ENCODE measurements at places on chromosomes 2 and 18. TPM values are rescaled to one million over a fixed set of nuclear protein-coding genes. Genes with fewer than 3 reads are reported as not detected.

DNA sequence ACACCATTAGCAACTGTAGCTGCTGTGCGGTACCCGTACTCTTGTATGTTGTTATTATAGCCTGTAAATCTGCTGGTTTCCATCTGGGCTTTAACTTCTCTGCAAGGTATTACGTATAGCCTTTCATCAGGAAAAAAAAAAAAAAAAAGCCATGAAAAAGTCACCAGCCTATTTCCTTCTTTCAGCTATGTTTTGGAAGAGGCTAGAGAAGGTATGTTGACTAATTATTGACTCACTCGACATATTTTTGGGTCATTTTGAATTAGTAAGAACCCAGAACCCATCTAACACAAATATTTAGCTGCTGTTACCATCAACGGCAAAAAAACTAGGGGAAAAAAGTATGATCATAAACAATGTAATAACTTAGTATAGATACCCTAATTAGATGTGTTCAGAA lies 1395.6 kb downstream of the SUCLG1 start:
- no peak for DNase-seq

DNA sequence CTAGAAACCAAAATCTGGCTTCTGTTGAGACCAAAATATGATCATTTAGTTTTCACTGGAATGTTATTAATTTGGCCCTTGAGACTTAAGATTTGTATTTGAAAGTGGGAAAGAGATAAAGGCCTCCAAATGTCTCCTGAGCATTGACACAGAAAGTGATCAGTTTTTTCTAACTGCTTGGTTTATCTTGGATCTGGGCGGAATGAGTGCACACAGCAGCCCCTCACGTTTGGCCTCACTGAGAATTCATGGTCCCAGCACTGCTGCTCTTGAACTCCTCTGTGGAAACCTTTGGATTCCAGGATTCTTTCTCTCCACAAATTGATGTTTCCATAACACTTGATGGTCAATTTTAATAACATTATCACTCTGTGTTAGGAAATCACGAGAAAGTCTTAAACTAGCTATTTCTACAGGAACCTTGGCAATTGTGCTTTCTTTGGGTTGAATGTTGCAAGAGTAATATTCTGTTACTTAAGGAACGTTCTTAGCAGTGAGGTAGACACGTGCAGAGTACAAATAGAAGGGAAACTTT lies 180.3 kb upstream of the BCL2L11 start:
- no peak for DNase-seq

- no peak for DNase-seq
Observed at GRCh38 chr2:227617316-227618230, at the start of gene SCYGR4. TSS of gene SCYGR4 (plus strand) at chr2:227617498. CDS start at chr2:227617498, 0 bp downstream.

Gene DHRS9
- 3.1 TPM for total RNA-seq

- no peak for DNase-seq
Observed at GRCh38 chr2:128949360-128949759, 630.7 kb upstream of the HS6ST1 start.

Gene PROC
- total RNA-seq, result 3.6 TPM

Gene MAP3K19
- 5.3 TPM for total RNA-seq

DNA sequence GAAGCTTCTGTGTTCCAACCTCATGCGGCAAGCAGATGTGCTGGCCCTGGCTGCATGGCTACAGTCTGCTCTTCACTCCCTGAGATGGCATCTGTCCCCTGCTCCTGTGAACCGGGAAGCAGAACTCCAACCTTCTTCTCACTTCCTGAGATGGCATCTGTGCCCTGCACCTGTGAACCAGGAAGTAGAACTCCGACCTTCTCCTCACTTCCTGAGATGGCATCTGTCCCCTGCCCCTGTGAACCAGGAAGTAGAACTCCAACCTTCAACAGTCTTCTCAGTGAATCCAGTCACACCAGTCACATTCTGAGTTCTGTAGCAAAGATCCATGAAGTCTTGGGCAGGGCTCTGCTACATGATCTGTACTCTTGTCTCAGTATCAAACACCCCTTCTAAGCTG lies 887.2 kb upstream of the KLHL29 start:
- no peak for DNase-seq

DNA sequence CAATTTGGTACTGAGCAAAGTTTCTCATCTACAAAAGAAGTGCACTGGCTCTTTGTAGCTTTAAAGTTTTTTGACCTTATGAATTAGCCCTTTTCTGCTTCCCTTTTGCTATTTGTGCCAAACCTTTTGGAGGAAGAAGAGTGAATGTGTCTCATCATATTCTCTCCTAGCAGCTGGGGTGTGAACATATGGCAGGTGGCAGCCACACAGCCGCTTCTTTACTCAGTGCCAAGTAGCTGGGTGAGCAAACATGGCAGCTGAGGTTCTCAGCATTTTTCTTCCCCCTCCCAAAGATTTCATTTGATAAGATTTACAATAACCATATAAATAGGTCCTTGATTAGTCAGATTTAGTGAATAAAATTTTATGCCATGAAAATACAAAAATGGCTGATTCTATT lies 46.7 kb upstream of the STK17B start:
- DNase-seq, result no peak
